ENCODE measurements at places on chromosomes 12 and 14.
A peak's percentile ranks its signal among the peaks of the same experiment; 100 is the strongest.

DNA sequence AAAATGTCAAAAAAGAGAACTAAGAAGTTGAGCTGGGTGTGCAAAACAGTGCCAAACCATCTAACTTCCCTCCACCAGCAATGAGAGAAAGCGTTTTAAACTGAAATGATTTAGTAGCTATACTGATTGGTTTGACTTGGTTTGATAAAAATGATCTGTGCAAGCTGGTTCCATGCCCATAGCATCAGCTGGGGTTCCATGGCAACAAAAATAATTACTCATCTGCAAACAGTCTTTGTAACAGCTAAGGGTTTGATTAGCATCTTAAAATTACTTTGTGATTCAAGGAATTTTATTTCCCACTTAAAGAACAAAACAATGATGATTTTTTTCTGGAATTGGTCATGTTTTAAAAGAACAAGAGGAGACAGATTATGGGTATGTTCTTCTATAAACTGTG, 15.0 kb upstream of the BICD1 start:
- DNase-seq: no peak

- no peak for DNase-seq
Observed at GRCh38 chr14:72647782-72648181, 246.1 kb downstream of the DPF3 start.

DNA sequence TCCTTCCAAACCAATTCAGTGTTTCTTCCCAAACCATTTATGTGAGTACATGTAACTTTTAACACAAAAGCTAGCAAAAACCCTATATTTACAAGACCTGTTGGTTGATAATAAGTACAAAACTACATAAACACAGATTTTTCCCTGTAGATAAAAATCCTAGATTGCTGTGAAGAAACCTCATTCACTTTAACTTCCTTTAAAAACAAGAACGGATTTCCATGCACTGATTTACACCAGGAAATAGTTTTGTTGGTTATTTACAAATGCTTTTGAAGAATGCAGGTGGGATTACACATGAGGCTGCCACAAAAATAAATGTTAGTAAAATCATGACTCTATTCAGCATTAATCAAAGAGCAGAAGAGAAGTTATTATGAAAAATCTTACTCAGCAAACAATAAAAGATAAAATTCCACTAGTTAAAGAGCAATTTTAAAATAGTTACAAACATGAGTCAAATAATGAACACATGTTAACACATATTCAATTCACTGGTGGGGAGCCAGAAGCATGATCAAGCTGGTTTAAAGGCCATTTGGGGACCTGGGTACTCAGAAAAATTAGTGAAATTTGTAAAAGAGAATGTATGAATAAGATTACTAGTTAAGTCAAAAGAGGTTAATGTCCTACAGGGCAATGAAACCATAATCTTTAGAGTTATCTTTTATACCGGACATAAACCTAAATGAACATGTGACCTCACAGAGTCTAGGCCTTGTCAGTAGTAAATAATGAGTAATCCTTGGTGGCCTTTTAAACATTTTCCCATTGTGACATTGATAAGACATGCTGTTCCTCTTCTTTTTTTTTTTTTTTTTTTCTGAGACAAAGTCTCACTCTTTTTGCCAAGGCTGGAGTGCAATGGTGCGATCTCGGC, 79.9 kb downstream of the PHLDA1 start:
- no peak for DNase-seq

DNA sequence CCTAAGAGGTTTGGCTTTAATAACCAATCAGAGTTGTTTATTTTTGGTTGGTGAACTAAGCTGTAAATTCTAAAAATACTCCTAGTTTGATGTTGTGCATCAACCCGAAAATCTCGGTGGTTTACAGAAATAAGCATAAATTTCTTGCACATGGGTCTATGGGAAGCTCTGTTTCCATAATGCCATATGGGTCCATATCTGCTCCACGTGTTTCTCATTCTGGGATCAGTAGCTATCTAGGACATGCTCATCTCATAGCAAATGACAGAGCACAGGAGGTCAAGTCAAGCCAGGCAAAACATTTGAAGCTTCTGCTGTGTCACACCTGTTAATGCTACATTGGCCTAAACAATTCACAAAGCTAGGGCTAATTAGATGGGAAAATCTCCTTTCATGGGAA, 23.1 kb downstream of the NUP37 start:
- no peak for DNase-seq

- no peak for DNase-seq
Observed at GRCh38 chr14:78455896-78456435, 285.8 kb downstream of the NRXN3 start.

- DNase-seq: no peak
Observed at GRCh38 chr12:78115889-78116288, 285.2 kb downstream of the NAV3 start.

- peak; percentile 62 for DNase-seq
Observed at GRCh38 chr14:71932229-71932981, at the start of gene RGS6. RGS6 (plus strand) TSS chr14:71932429.

DNA sequence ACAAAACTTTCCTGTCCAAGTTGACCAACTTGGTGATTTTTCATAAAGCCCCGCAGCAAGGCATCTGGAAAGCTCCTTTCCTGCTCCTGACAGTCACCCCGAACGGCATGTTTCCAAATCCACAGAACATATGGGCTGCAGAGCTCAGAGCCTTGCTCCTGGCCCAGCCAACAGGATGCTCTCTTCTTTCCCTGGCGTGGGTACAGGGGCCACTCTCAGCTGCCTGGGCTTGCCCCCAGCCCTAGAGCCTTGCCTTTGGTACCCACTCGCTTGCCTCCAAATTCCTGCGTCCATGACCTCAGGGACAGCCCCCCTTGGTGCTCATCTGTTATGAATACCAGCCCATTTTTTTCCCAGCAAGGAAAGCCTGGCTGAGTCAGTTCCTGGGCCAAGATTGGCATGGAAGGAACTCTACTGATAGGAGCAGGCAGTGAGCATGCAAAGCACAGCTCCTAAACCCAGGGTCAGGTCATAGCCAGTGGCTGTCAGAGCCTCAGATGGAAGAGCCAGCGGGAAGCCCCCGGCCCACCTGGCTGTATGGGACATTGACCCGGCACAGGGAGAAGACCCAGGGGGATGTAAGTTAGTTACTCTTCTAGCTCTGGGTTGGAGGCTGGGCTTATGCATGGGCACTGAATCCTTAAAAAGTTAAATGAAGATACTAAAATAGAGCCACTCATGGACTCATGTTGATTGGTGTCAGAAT, 105.3 kb upstream of the RTL1 start:
- peak; percentile 9 for DNase-seq

- DNase-seq: no peak
Observed at GRCh38 chr14:94923786-94924185, 153.9 kb upstream of the GSC start.

- no peak for DNase-seq
Observed at GRCh38 chr12:107092669-107093416, 506 bp downstream of the CRY1 start.

DNA sequence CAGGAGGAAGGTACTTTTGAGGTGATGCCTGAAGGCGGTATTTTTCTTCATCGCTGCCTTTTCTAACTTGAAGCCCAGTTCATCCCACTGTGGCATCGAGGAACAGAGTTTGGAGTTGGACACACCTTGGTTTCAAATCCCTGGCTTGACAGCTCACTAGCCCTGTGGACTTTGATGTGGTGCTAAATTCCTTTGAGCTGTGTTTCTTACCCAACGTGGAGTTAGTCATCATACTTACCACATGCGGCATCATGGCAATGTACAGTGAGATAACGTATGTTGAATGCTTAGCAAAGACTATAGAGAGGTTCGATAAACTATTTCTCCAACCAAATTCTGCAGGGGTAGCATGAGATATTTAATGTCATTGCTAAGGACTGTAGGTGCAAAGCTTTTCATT, 3.4 kb downstream of the PLEKHG3 start:
- DNase-seq: no peak

DNA sequence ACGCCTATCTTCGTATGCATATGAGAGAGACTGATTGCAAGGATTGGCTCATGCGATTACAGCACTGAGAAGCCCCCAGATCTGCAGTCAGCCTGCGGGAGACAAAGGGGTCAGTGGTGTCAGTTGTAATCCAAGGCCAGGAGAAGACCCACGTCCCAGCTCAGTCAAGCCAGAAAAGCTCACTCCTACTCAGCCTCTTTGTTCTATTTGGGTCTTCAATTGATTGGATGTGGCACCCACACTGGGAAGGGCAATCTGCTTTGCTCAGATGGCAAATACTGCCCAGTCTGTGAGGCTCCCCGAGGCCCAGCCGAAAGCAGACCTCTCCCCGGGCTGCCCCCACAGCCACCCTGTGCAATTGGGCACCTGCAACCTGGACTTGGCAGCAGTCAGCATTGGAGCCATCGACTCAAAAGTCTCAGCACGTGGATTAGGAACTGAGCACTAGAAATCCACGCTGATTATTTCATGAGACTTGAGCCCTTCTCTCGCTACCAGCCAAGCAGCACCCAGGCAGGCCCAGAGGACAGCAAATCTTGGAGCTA, 39.6 kb upstream of the TMEM179 start:
- DNase-seq: no peak

DNA sequence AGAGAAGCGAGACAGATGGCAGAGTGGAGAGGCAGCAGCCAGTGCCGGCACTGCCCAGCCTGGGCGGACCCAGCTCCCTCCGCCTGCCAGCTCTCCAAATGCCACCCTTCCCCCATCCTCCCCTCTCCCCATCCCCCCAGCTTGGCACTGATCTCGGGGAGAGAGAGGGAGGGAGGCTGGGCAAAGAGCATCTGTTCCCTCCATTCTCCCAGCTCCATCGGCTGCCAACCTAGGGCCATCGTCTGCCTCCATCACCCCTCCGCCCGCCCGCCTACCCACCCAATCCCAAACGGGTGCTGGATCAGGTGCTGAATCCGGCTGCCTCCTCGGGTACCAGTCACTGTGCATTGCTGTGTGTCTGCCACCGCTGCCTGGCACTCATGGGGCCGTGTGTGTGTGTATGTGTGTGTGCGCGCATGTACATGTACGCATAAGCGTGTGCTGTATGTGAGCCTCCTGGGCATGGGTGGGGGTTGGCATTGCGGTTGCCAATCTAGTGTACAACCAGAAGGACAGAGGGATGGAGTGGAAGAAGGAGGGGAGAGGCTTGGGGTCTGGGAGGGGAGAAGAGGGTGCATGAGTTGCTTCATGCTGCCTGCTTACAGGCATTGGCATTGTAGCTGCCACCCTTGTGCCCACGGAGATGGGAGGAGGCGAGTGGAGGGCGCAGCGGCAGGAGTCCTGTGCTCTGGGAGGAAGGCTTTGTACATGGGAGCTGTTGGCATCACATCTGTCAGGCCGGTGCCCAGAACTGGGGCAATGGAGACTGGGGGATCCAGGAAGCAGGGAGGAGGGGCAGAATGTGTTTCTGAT, 38.4 kb downstream of the ZFHX2 start:
- no peak for DNase-seq

DNA sequence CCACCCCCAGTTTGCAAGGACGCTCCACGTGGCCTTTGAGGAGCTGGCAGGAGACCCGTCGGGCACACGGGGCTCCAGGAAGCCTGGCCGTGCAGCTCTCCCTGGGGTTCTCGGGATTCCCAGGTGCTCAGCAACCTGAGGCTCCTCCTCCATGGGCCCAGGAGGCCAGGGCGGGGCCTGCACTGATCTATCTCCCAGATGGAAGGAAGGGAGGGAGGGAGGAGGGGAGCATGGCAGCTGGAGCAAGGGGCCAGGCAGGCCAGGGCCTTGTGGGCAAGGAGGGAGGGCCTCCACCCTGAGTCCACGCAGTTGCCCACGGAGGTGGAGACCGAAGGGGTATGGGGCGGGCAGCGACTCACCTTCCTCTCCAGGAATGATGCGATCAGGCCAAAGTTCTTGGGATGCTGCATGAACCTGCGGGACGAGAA, 127.3 kb downstream of the RFLNA start:
- DNase-seq: no peak

GRCh38 chr12:95277139-95277538, 59.5 kb downstream of the VEZT start:
- no peak for DNase-seq

DNA sequence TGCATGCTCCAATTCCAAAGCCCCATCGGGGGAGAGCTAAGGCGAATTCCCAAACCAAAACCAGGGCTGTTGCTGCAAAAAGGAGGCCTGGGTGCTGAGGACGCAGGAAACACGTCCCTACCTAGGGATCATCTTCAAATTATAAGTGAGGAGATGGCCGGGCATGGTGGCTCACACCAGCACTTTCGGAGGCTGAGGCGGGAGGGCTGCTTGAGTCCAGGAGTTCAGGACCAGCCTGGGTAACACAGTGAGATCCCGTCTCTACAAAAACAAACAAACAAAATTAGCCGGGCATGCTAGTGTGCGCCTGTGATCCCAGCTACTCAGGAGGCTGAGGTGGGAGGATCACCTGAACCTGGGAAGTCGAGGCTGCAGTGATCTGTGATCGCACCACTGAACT, 143.2 kb downstream of the CALM1 start:
- no peak for DNase-seq

GRCh38 chr14:58563978-58564377, 73.8 kb upstream of the DACT1 start:
- no peak for DNase-seq

- DNase-seq: no peak
Observed at GRCh38 chr12:114911196-114911595, 227.2 kb upstream of the TBX3 start.

- peak; percentile 97 for DNase-seq
Observed at GRCh38 chr12:46370792-46371717, 1.5 kb downstream of the SLC38A2 start.

DNA sequence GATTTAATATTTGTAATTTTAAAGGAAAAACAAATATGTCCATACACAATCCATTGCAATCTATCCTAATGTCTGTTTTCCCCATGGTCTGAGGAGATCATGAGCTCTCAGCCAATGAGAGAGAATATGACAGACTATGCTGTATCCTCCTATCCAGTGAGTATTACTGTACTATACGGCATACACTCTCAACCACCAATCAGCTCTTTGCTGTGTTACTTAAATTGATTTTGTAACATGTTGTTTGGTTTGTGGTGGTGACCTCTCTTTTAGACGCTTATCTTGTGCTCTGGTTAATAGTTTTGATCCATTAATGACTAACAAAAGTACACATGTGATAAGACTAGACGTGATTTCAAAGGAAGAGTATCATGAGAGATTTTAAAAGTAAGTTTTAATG, 231.5 kb upstream of the FOXN3 start:
- DNase-seq: no peak

DNA sequence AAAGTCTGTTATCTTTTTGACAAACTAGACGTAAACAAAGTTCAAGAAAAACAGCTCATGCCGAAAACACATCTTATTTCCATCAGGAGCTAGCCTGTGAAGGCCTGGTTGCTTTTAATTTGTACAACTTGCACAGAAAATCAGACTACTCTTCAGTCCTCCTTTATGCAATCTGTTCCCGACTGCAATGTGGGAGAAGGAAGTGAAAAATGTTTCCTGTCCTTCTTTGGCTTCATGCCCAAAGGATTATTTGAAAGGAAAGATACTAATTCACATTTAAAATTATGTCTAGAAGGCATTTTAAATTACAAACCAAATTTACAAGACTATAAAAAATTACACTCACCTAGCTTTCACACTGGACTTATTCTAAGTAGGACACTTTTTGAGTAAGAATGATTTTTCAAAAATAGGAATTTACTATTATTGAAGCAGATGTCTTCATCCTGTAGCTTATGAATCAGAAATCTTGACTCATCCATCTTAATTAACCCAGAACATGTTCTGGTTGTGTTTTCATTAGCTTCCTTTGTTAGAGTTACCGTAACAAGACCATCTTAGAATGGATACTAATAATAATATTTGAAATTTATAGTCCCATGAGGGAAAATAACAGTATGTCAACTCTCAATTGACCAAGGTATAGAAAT, 272.6 kb downstream of the PRKD1 start:
- DNase-seq: no peak
